SK-MEL-5 (cell line): ENCODE measurements at places on chromosomes 12 and 14. TPM values are rescaled to one million over a fixed set of nuclear protein-coding genes. Genes with fewer than 3 reads are reported as not detected.
A peak's percentile ranks its signal among the peaks of the same experiment; 100 is the strongest.

Gene SNAPC1
- total RNA-seq = 9.6 and 11.6 TPM in 2 replicates

- no peak for DNase-seq
These were observed 201.6 kb downstream of the ATP23 start for GRCh38 chr12:58142991-58143390.

DNA sequence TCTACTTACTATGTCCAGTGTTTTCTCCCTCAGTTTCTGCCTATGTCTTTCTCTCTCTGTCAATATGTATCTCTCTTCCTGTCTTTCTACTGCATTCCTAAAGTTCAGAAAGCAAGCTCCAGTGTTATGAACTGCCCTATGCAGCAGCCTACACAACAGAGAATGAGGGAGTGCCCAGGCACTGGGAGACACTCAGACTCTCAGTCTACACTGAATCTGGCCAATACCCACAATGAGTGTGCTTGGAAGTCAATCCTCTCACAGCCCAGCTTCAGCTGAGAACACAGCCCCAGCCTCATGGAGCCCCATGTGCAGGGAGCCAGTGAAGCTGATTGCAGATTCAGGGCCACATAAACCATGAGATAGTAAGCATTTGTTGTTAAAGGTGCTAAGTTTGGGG lies 128.7 kb downstream of the ALG10 start:
- no peak for DNase-seq

Gene PIWIL1
- total RNA-seq = not detected in 2 replicates

- DNase-seq = no peak
These were observed 47.1 kb downstream of the NCOR2 start for GRCh38 chr12:124520265-124520701.

- no peak for DNase-seq
These were observed 115.9 kb downstream of the DERA start for GRCh38 chr12:16027002-16027401.

DNA sequence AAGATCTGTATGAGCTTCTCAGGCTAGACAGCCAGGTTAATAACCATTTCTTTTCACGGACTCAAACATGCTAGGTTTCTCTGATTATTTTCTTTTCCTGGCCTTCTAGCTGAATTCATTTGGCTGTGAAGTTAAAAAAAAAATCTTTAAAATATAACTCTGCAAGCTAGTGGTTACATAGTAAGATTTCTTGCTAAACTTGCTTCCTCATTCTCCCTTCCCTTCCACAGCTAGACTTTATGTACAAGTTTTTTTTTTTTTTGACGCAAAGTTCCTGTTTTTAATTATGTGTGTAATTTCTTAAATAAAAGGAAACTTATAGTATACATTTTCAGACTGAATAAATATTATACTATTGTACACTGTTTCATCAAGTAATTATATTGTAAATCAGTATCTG lies 145.4 kb downstream of the TMTC2 start:
- DNase-seq = no peak

- DNase-seq = no peak
These were observed 11.0 kb downstream of the GRIP1 start for GRCh38 chr12:66667906-66668305.

DNA sequence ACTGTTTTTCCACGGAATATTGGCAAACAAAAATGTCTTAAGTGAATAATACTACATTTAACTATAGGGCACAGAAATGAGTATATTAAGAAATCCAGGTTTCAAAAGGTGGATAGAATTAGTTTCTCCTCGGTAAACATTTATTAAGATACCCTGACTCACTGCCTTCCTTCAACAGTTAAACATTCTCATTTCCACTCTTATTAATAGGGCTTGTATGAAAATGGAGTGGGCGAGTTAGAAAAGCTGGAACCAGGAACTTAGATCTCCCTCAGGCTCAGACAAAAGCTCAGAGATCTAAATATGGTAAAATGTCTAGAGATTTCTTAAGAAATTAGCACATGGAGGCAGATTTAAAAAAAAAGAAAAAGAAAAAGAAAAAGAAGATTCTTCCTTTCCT lies 78.8 kb downstream of the RMST start:
- DNase-seq = no peak

DNA sequence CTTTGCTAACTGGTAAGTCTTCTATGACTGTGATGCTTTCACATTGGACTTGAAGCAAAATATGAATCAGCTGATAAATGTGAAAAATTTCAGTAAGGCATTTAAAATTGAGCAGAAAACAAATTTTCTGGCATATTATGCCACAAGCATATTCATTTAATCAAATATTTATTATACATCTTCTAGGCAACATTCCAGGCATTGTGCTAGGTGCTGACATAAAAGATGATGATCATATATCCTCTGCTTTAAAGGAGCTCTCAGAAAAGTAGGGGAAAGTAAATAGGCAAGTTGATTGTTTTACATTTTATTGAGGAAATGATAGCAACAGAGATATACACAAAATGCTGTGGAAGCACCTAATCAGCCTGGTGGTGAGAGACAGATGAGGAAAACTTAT lies 248.9 kb downstream of the SLC16A7 start:
- no peak for DNase-seq

DNA sequence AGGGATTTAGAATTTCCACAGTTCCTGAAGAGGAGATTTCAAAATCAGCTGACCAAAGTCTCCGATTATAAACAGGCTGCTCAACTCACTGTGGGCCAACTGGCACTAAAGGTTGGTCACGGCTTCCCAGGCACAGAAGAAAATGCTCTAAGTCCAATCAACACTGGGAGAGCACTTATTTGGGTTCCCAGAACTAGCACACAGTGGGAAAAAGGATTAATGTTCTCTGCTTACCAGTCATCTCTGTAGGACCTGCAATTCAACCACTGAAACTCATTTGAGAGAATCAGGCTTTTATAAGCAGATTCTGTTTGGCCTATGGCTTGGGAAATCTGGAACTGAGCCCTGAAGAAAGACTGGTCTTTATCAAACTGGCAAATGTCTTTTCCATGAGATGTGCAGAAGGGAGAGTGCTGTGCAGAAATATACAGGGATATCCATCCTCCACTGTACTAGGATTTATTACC lies 49.4 kb downstream of the ABCC9 start:
- no peak for DNase-seq

Gene RIN3
- 2.4 and 2.6 TPM in 2 replicates for total RNA-seq

Gene EML5
- 0.16 and 0.53 TPM in 2 replicates for total RNA-seq

Gene ATXN3
- total RNA-seq = 42.5 and 52.1 TPM in 2 replicates

Gene PDZRN4
- total RNA-seq = not detected in 2 replicates

Gene OLR1
- total RNA-seq = not detected in 2 replicates

GRCh38 chr12:69476276-69477017 lies 6.3 kb downstream of the FRS2 start:
- DNase-seq = no peak

Gene CCDC91
- total RNA-seq = 22.7 and 36.6 TPM in 2 replicates

- no peak for DNase-seq
These were observed 176.1 kb downstream of the BCAT1 start for GRCh38 chr12:24772813-24773212.

Gene ERBB3
- 114 and 125 TPM in 2 replicates for total RNA-seq

DNA sequence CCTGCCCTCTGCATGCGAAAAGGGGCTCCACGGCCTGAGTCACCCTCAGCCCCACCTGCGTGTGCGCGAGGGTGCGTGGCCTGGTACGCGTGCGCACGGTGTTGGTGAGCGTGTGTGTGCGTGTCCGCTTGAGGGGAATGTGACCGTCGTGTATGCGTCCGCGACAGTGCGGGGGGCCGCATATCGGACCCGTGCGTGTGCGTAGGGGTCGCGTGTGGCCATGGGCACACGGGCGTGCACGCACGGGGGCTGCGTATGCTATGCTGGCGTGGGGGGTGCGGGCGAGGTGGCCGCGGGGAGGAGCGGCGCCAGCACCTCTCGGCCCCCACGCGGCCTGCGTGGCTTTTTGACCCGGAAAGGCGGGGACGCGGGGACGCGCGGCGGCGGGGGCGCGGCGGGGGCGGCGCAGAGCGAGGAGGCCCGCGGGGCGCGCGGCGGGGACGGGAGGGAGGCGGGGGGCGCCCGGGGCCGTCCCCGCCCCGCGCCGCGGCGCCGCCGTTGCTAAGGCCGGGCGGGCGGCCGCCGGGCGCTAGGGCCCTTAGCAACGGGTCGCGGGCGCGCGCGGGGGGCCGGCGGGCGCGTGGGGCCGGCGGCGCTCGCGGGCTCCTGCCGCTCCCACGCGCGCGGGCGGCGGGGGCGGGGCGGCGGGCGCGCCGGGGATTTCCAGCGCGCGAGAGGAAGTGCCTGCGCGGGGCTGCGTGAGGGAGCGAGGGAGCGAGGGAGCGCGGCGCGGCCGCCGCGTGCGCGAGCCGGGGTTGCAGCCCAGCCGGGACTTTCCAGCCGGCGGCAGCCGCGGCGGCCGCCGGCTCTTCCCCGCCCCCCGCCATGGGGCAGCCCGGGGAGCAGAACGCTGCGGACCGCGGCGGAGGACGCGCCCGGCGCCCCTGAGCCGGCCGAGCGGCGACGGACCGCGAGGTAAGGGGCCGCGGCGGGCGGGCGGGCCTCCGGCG lies at the start of gene TRAF3:
TRAF3 (plus strand) TSS at position 689 of the 950 bp plus-strand sequence. CDS start 92,753 bp downstream, outside the sequence.
- DNase-seq = peak; percentile 43

DNA sequence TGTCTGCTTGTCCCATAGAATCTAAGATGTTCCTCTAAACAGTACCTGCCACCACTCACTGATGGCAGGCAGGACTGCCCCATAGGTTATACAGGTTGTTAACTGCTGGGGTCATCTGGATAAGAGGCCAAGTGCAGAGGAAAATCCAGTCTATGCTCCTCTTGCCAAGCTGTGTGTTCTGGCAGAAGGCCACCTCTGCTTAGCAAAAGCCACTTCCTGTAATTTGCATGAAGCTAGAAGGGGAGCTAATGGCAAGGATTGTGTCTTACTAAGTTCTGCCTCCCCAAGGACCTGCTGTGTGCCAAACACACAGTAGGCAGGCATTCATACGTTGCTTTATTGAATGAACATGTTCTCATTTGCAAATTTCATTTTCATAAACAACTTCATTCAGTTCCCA lies 445.4 kb downstream of the BCL11B start:
- DNase-seq = no peak

Gene CLMN
- total RNA-seq = 19.5 and 24.0 TPM in 2 replicates
